ENCODE measurements at places on chromosomes 5 and 9. TPM values are rescaled to one million over a fixed set of nuclear protein-coding genes. Genes with fewer than 3 reads are reported as not detected.

Gene WNT8A
- not detected for total RNA-seq

DNA sequence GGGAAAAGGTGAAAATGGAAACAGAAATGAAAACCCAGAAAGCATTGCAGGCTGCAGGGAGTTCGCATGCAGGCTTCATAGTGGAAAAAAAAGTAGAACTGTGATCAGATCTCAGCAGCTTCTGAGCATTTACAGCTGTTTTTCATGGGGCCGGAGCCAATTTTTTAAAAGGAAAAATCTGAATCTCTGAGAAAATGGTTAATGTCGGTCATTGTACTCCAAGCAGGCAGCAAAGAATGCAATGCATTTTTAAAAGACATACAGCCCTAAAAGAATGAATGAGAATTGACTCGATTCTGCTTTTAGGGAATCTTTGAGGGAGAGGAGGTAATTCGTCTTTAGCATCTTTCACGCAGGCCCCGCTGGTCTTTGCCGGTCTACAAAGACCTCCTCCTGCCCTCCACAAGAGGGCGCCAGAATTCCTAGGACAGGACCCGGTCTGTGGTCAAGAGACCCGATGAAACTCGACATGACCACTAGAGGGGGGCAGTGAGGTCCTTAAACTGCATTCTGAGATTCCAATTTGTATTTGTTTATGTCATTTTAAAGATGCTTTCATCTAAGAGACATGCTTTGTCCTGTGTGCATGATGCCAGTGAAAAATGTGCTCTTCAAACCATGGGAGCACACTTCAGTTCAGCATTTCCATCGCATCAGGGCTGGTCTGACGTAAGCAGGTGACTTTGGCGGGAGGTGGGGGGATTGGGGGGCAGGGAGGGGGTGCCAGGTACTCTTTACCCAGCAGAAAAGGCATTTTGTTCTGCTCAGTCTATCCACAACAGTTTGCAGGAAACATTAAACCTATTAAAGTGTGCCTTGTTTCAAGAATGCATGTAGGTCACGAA, 43.7 kb upstream of the TMEM252 start:
- DNase-seq = peak; percentile 79
- H3K27ac ChIP-seq = no peak overlapping the region
- H3K27me3 ChIP-seq = no peaks in the 10 kb centered on the region
- no peaks in the 10 kb centered on the region for H3K4me1 ChIP-seq

DNA sequence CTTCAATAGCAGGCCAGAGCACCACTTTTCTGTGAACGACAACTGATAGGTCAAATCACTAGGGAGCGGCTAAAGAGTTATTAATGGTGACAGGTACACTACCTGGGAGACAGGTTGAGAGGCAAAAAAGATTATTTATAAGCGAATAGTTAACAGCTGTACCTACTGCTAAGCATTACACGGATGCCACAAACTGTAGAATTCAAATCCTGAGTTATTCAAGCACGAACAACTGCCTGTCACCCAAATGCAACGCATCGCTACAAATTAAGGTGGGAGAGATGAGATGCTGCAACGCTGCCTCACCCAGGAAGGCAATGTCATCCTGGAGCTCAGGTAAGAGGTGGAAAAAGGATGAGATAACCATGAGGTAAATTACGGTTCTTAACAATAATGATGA, 342.9 kb downstream of the BNC2 start:
- DNase-seq = no peak
- no peaks in the 10 kb centered on the region for H3K27me3 ChIP-seq
- no peak overlapping the region for H3K27ac ChIP-seq

DNA sequence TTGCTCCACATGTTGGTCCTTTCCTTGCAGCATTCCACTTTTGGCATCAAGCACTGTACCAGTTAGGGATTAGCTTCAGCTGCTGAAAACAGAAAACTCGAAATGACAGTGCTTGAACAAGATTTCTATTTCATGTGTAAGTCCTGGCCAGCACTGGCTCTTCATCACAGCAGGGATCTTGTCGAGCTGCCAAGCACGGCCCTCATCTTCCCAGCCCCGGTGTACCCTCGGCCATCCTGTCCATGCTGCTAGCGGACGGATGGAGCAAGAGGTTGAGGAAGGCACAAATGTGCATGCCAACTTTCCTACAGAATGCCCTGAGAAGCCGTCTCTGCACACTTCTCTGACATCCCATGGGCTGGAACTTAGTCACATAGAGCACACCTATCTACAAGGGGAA, 130.6 kb downstream of the TENT4A start:
- no peak overlapping the region for H3K27ac ChIP-seq
- no peaks in the 10 kb centered on the region for H3K36me3 ChIP-seq
- no peaks in the 10 kb centered on the region for H3K4me1 ChIP-seq
- DNase-seq = no peak
- H3K27me3 ChIP-seq = peaks cover 10% of the 10 kb centered on the region
- H3K4me3 ChIP-seq = no peak overlapping the region

Gene C1QTNF3
- total RNA-seq = not detected

DNA sequence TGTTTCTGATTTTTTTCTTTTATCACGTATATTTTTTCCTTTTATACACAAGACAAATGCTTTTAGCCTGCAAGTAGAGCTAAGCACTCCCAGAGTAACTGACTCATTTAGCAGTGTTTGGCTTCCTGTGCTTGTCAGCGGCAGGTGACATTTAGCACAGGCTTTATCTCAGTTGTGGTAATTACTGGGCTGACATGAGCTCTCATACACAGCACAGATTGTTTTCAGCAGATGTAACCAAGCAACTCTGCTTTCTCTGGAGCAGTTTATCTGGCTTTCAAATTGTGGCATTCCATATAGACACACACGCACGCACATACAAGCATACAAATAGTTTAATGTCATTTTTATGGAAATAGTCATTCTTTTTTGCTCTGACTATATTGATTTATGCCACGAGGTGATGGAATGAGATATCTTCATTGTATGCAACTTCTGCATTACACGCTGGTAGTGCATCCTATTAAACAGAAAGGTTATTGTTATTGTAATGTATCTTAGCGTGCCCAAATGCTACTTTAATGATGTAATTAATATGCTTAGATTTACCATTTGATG, 379.0 kb upstream of the GRAMD2B start:
- no peaks in the 10 kb centered on the region for H3K4me1 ChIP-seq
- H3K27me3 ChIP-seq = no peaks in the 10 kb centered on the region
- no peaks in the 10 kb centered on the region for H3K36me3 ChIP-seq

DNA sequence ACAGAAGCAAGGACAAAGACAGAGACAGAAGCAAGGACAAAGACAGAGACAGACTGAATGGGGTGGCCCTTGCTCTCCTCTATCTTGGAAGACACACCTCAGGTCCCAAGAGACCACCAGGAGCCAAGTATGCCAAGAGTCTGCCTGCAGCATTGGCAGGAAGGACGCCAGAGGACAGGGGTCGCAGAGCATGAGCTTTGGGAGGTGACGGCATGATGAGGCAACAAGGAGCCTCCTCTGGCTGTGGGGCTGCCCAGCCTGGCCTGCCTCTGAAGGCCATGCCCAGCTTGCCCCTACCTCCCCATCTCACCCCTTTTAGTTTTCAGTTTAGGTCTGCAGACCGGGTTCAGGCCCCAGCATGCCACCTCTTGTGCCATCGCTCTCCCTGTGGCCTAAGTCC, 17.6 kb downstream of the PDGFRB start:
- no peaks in the 10 kb centered on the region for H3K27me3 ChIP-seq
- H3K4me3 ChIP-seq = no peak overlapping the region
- H3K27ac ChIP-seq = peak overlapping the region; percentile 97
- peaks cover 67% of the 10 kb centered on the region for H3K4me1 ChIP-seq

DNA sequence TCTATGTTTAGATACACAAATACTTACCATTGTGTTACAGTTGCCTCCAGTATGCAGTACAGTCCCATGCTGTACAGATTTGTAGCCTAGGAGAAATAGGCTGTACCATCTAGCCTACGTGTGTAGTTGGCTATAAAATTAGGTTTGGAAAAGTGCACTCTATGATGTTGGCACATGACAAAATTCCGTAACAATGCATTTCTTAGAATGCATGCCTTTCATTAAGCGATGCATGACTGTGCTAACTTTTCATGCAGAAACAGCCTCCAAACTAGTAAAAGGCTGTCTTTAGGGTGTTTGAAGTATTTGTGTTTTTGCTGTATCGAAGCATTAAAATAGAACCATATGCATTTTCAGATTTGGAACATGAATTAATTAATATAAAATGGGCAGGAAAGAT, 157.9 kb downstream of the RMI1 start:
- H3K4me3 ChIP-seq = no peak overlapping the region
- H3K36me3 ChIP-seq = no peaks in the 10 kb centered on the region

GRCh38 chr5:125149527-125149926, 403.1 kb upstream of the ZNF608 start:
- DNase-seq = no peak
- no peak overlapping the region for H3K4me3 ChIP-seq
- H3K36me3 ChIP-seq = no peaks in the 10 kb centered on the region

- H3K4me1 ChIP-seq = peaks cover 17% of the 10 kb centered on the region
- no peak for DNase-seq
- no peaks in the 10 kb centered on the region for H3K27me3 ChIP-seq
- H3K36me3 ChIP-seq = no peaks in the 10 kb centered on the region
- no peak overlapping the region for H3K4me3 ChIP-seq
These were observed 76.8 kb downstream of the ADAMTS2 start for GRCh38 chr5:179268399-179268952.

Gene ZDHHC21
- 5.0 TPM for total RNA-seq

Gene SPATA31D4
- not detected for total RNA-seq

DNA sequence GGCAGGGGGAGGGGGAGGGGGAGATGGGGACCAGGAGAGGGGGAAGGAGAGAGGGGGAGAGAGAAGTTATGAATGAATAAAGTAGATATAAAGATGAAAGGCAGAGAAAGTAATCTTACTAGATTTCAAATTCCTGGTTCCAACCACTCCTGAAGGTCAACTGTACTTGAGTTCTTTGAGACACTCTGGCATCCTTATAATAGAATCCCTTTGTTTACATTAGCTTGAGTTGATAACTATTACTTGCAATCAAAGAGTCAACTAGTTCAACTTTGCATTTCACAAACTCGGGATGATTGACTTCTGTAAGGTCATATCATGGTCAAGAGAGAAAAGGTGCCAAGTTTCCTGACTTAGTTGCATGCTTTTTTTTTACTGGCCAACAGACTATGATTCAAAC, 42.2 kb downstream of the BAAT start:
- H3K4me3 ChIP-seq = no peak overlapping the region
- DNase-seq = no peak
- H3K27ac ChIP-seq = no peak overlapping the region
- no peaks in the 10 kb centered on the region for H3K27me3 ChIP-seq
- no peaks in the 10 kb centered on the region for H3K4me1 ChIP-seq

Gene OR13C8
- total RNA-seq = not detected

Gene NEUROG1
- total RNA-seq = not detected

GRCh38 chr5:36660397-36661049, 54.1 kb downstream of the SLC1A3 start:
- no peaks in the 10 kb centered on the region for H3K27me3 ChIP-seq
- H3K4me3 ChIP-seq = no peak overlapping the region
- peaks cover 14% of the 10 kb centered on the region for H3K36me3 ChIP-seq
- peaks cover 24% of the 10 kb centered on the region for H3K4me1 ChIP-seq

GRCh38 chr5:17302106-17302505, 84.7 kb downstream of the BASP1 start:
- no peak overlapping the region for H3K27ac ChIP-seq
- no peak for DNase-seq
- peaks cover 31% of the 10 kb centered on the region for H3K4me1 ChIP-seq
- H3K27me3 ChIP-seq = no peaks in the 10 kb centered on the region
- H3K36me3 ChIP-seq = no peaks in the 10 kb centered on the region
- no peak overlapping the region for H3K4me3 ChIP-seq

Gene HEMGN
- not detected for total RNA-seq

DNA sequence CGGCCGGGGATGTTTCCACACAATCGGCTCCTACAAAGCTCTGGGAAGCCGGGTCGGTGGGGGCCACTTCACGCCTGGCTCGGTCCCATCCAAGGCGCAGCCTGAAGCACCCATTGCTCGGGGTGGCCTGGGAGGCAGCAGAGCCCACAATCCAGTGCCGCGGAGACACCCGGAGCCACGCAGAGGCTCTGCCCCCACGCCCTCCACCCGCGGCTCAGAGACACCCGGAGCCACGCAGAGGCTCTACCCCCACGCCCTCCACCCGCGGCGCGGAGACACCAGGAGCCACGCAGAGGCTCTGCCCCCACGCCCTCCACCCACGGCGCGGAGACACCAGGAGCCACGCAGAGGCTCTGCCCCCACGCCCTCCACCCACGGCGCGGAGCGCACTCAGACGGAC, 31.9 kb downstream of the SLC12A7 start:
- H3K27me3 ChIP-seq = no peaks in the 10 kb centered on the region
- DNase-seq = no peak
- no peak overlapping the region for H3K27ac ChIP-seq
- peaks cover 35% of the 10 kb centered on the region for H3K36me3 ChIP-seq

- no peaks in the 10 kb centered on the region for H3K36me3 ChIP-seq
- H3K4me1 ChIP-seq = peaks cover 7% of the 10 kb centered on the region
- DNase-seq = no peak
- H3K4me3 ChIP-seq = no peak overlapping the region
- H3K27ac ChIP-seq = no peak overlapping the region
These were observed 66.6 kb downstream of the RALGPS1 start for GRCh38 chr9:126981218-126981617.

Gene SLC22A4
- total RNA-seq = 4.4 TPM

DNA sequence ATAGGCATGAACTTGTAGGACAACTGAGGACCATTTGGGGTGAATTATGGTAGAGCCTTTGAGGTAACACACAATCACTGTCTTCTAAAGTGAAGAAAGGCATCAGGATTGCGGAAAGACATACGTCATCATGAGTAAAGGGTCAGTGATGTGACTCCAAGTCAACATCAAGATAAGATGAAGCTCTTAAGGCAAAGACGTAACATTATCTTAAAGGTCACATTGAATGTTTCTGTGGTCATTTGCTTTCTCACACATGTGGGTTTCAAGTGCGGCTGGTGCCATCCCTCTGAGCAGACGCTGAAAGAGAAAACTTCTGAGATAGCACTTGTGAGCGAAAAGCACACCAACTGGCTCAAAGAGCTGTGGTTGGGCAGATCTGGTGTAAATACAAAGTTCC, 63.3 kb upstream of the GRAMD2B start:
- H3K27ac ChIP-seq = no peak overlapping the region
- H3K4me3 ChIP-seq = no peak overlapping the region
- no peak for DNase-seq
- no peaks in the 10 kb centered on the region for H3K27me3 ChIP-seq
- H3K36me3 ChIP-seq = no peaks in the 10 kb centered on the region

Gene FAM170A
- total RNA-seq = not detected

DNA sequence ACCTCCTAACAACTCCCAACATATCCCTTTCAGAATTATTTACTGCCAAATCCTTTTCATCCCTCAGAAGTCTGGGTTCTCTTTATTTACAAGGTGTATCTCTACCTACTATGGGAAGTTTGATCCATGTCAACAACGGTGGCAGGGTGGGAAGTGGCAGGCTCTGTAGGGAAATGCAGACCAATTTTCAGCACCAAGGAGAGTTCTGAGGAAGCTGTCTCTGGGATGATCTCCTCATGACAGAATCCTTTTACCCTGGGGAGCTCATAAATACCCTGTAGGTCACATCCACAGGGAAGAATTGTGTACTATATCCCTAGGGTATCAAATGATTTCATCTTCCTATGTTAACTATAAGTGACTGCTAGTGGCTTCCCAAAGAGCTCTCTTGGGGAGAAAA, 107.8 kb upstream of the NEK6 start:
- H3K27ac ChIP-seq = no peak overlapping the region
- no peaks in the 10 kb centered on the region for H3K36me3 ChIP-seq
- no peak for DNase-seq
- H3K27me3 ChIP-seq = no peaks in the 10 kb centered on the region

Measured in SJSA1 (cell line).